ENCODE measurements at places on chromosomes 6 and 20. TPM values are rescaled to one million over a fixed set of nuclear protein-coding genes. Genes with fewer than 3 reads are reported as not detected.

DNA sequence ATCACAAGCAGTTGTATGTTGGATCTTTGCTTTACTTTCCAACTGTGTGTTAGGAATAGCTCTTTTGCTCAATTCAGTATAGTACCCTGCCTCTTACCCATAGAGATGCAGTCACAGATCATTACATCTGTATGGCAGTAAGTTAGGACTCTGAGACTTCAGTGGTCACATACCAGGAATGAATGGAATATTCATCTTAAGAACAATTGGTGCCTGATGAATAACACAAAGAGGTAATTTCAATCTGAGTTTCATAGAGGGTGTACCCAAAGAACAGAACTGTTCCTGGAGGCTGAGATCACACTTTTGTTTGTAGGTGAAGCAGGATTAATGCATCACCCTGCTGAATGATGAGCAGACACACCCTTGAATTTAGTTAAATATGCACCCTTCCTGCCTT, 28.7 kb upstream of the KIF13A start:
- no peak overlapping the region for H3K27ac ChIP-seq
- no peak overlapping the region for H3K4me3 ChIP-seq
- H3K27me3 ChIP-seq = no peaks in the 10 kb centered on the region
- DNase-seq = no peak
- no peaks in the 10 kb centered on the region for H3K36me3 ChIP-seq

The EYA4 gene
- total RNA-seq = not detected

GRCh38 chr20:57795342-57795697, 85.5 kb upstream of the PMEPA1 start:
- no peak for DNase-seq
- peaks cover 40% of the 10 kb centered on the region for H3K27me3 ChIP-seq
- H3K27ac ChIP-seq = no peak overlapping the region
- H3K4me3 ChIP-seq = no peak overlapping the region
- H3K4me1 ChIP-seq = no peaks in the 10 kb centered on the region
- no peaks in the 10 kb centered on the region for H3K36me3 ChIP-seq

DNA sequence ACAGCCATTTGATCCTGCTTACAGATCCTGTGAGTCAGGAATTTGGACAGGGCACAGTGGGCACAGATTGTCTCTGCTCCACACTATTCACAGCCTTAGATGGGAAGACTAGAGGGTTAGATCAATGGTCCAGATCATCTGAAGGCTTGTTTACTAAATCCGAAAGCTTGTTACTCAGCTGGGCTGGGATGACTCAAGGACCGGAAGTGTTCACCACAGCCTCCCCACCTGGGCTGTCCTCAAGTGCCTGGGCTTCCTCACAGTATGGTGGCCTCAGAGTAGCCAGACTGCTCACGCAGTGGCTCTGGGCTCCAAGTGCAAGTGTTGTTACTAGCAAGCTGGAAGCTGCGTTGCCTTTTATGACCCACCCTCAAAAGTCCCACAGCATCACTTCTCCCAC, 75.4 kb upstream of the INSM1 start:
- H3K36me3 ChIP-seq = no peaks in the 10 kb centered on the region
- no peak overlapping the region for H3K27ac ChIP-seq
- no peak for DNase-seq
- no peak overlapping the region for H3K4me3 ChIP-seq
- H3K27me3 ChIP-seq = no peaks in the 10 kb centered on the region
- H3K4me1 ChIP-seq = no peaks in the 10 kb centered on the region

DNA sequence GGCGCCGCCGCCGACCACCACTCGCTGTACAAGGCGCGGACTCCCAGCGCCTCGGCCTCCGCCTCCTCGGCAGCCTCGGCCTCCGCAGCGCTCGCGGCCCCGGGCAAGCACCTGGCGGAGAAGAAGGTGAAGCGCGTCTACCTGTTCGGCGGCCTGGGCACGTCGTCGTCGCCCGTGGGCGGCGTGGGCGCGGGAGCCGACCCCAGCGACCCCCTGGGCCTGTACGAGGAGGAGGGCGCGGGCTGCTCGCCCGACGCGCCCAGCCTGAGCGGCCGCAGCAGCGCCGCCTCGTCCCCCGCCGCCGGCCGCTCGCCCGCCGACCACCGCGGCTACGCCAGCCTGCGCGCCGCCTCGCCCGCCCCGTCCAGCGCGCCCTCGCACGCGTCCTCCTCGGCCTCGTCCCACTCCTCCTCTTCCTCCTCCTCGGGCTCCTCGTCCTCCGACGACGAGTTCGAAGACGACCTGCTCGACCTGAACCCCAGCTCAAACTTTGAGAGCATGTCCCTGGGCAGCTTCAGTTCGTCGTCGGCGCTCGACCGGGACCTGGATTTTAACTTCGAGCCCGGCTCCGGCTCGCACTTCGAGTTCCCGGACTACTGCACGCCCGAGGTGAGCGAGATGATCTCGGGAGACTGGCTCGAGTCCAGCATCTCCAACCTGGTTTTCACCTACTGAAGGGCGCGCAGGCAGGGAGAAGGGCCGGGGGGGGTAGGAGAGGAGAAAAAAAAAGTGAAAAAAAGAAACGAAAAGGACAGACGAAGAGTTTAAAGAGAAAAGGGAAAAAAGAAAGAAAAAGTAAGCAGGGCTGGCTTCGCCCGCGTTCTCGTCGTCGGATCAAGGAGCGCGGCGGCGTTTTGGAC, 2.0 kb downstream of the SOX4 start:
- DNase-seq = no peak
- no peaks in the 10 kb centered on the region for H3K36me3 ChIP-seq
- no peaks in the 10 kb centered on the region for H3K4me1 ChIP-seq
- H3K27me3 ChIP-seq = peaks cover 18% of the 10 kb centered on the region

The PTPRT gene
- not detected for total RNA-seq

The LY6G6D gene
- total RNA-seq = not detected

- H3K4me1 ChIP-seq = no peaks in the 10 kb centered on the region
- no peak for DNase-seq
- H3K27ac ChIP-seq = no peak overlapping the region
- no peak overlapping the region for H3K4me3 ChIP-seq
- H3K36me3 ChIP-seq = no peaks in the 10 kb centered on the region
- no peaks in the 10 kb centered on the region for H3K27me3 ChIP-seq
These were observed 40.7 kb upstream of the BMP2 start for GRCh38 chr20:6726761-6727160.

DNA sequence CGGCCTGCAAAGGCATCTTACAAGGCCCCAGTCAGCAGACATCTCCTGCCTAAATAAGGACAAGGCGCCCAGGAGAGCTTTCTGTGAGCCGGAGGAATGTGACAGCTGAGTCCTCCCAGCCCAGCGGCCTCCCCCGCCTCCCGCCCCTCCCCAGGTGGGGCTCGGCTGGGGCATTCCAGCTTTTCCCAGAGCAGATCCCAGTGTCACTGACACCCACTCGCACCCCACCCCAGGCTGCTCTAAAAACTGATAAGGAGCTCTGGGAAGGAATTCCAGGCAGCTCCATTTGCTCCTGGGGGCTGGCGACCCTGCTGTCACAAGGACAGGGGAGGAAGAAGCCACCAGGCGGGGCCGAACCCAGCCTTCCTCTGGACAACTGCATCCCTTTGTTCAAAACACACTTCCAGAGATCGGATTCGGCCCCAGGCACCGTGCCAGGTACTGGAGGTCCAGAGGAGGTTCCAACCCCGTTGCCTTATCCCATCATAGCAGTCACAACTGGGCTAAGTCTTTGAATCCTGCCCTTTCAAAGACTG, 49.7 kb downstream of the JPH2 start:
- H3K4me1 ChIP-seq = no peaks in the 10 kb centered on the region
- H3K27ac ChIP-seq = no peak overlapping the region
- DNase-seq = no peak
- H3K27me3 ChIP-seq = peaks cover 12% of the 10 kb centered on the region
- H3K4me3 ChIP-seq = no peak overlapping the region

The INSM1 gene
- total RNA-seq = not detected

- no peak overlapping the region for H3K4me3 ChIP-seq
- no peak overlapping the region for H3K27ac ChIP-seq
- H3K4me1 ChIP-seq = no peaks in the 10 kb centered on the region
- no peak for DNase-seq
- H3K36me3 ChIP-seq = no peaks in the 10 kb centered on the region
- H3K27me3 ChIP-seq = no peaks in the 10 kb centered on the region
These were observed 108.2 kb downstream of the CDKAL1 start for GRCh38 chr6:20642441-20642840.

GRCh38 chr6:119020597-119021561, 57.6 kb downstream of the FAM184A start:
- no peak for DNase-seq
- no peak overlapping the region for H3K4me3 ChIP-seq
- H3K27ac ChIP-seq = no peak overlapping the region
- no peaks in the 10 kb centered on the region for H3K27me3 ChIP-seq
- no peaks in the 10 kb centered on the region for H3K4me1 ChIP-seq

DNA sequence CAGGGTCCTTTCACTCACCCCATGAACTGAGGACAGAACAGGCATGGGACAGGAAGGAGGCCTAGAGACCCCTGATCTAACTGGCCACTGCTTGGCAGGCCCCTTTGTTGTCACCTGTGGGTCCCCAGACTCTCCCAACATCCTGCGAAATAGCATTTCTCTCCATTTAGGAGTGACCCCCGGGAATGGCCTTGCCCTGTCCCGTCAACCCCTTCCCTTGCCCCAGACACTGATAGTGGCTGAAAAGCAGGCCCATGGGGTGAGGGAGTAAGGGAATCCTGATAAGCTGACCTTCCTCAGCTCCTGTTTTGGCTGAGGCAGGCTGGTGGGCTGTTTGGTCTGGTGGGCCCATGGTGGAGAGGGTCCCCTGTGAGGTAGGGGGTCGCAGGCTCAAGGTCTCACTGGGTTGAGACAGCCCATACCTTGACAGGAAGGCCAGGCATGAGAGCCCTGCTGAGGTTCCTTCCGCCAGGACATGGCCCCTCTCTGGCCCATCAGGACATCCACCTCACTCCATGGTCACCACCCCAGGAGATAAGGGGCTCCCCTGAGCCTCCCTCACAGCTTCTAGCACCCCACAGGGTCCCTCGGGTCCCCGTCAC, 139.3 kb downstream of the MRPL14 start:
- no peak for DNase-seq
- peaks cover 52% of the 10 kb centered on the region for H3K4me1 ChIP-seq
- H3K27me3 ChIP-seq = no peaks in the 10 kb centered on the region
- no peak overlapping the region for H3K4me3 ChIP-seq

The CNBD2 gene
- 4.5 TPM for total RNA-seq

The PFDN6 gene
- total RNA-seq = 150 TPM

GRCh38 chr20:19440660-19441527, 228.5 kb downstream of the SLC24A3 start:
- no peak overlapping the region for H3K27ac ChIP-seq
- H3K36me3 ChIP-seq = no peaks in the 10 kb centered on the region
- no peak for DNase-seq
- H3K27me3 ChIP-seq = no peaks in the 10 kb centered on the region

DNA sequence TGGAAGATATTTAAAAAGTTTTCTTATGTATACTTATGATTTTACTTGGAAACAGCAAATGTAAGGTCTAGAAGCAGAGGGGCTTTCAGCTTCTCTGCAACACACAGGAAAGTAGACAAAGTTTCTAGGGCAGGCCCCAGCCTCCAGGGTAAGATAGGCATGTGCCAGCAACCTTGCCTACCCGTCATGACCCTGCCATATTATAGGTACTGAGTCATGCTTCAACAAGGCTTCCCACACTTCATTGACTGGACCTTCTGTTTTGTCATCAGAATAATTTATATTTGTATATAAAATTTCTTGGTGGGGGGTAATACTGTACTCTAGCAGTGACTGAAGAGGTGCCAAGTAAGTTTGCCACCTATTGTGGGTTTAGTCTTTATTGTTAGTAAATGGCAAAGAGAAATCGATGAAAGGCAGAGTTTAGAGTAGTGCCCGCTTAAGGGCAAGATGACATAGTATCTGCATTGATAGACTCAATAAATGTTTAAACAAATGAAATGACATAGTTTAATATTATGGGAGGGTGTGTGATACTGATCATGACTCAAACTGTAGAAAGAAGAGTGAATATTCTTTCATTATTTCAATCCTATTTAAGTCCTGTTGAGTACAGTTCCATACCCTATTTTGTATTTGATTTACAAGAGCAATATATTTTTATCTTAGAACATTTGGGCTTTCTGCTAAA, 95.6 kb downstream of the JARID2 start:
- no peak for DNase-seq
- H3K4me3 ChIP-seq = no peak overlapping the region
- H3K27ac ChIP-seq = no peak overlapping the region
- H3K27me3 ChIP-seq = no peaks in the 10 kb centered on the region
- peaks cover 27% of the 10 kb centered on the region for H3K4me1 ChIP-seq

Data from K562 (cell line).